ENCODE measurements at places on chromosomes 2 and 18. TPM values are rescaled to one million over a fixed set of nuclear protein-coding genes. Genes with fewer than 3 reads are reported as not detected.

Gene OTX1
- 0.34 TPM for total RNA-seq

Gene LPIN2
- 12.4 TPM for total RNA-seq

Gene PRADC1
- 15.7 TPM for total RNA-seq

Gene LGALSL
- 3.0 TPM for total RNA-seq

Gene UGT1A8
- total RNA-seq, result not detected

Gene LIPG
- under 0.01 TPM for total RNA-seq

Gene DSEL
- total RNA-seq, result 2.7 TPM

Gene AMER3
- total RNA-seq, result not detected

Gene SH2D6
- not detected for total RNA-seq

Gene CKAP2L
- total RNA-seq, result 6.5 TPM

Gene PAX3
- total RNA-seq, result 189 TPM

Gene CXCR4
- total RNA-seq, result not detected

Gene PCARE
- under 0.01 TPM for total RNA-seq

Gene CFAP53
- total RNA-seq, result under 0.01 TPM

Gene NMS
- not detected for total RNA-seq

Gene CD28
- not detected for total RNA-seq

Gene UPP2
- total RNA-seq, result not detected

Gene TACR1
- total RNA-seq, result under 0.01 TPM

Gene STAT4
- 0.67 TPM for total RNA-seq

Gene C2orf15
- not detected for total RNA-seq

Gene GYPC
- 238 TPM for total RNA-seq

Gene METTL4
- total RNA-seq, result 9.3 TPM

Gene ANKRD62
- not detected for total RNA-seq

Gene ITGA6
- total RNA-seq, result 55.7 TPM

Gene GCKR
- total RNA-seq, result not detected

Gene INPP5D
- total RNA-seq, result under 0.01 TPM

Gene SLC9A2
- total RNA-seq, result not detected

Gene HOXD9
- total RNA-seq, result not detected

Measured in melanocyte of skin (primary cell).